ENCODE measurements at places on chromosomes 7 and 10.

DNA sequence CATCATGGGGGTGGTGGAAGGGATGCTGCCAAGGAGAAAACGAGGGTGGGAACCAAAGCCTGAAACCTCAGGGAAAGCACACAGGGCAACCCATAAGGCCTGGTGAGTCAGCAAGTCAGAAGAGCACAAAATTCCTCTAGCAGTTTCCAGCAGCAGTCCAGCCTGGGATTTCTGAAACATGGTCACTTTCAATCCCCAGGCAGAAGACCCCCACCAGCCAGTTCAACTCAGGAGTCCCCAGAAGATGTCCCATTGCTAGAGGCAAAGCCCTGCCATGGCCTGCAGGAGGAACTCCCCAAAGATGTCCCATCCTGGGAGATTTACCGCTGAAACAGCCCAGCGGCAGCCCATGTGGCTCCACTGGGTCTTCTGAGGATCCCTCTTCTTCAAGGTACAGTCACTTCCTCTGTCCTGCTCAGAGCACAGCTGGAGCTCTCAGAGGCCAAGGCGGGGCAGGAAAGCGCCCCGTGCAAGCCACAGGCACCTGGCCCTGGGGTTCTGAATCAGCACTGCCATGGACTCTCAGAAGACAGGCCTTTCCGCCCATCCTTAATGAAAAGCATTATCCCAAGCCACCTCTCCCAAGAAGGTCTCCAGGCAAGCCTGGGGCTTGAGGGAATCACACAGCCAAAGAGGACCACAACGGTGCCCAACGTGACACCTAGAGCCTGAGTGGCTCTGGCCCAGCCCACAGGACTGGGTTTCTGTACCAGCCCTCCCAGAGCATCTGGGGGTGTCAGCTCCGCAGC, 196.9 kb downstream of the GRID1 start:
- no peak for DNase-seq

DNA sequence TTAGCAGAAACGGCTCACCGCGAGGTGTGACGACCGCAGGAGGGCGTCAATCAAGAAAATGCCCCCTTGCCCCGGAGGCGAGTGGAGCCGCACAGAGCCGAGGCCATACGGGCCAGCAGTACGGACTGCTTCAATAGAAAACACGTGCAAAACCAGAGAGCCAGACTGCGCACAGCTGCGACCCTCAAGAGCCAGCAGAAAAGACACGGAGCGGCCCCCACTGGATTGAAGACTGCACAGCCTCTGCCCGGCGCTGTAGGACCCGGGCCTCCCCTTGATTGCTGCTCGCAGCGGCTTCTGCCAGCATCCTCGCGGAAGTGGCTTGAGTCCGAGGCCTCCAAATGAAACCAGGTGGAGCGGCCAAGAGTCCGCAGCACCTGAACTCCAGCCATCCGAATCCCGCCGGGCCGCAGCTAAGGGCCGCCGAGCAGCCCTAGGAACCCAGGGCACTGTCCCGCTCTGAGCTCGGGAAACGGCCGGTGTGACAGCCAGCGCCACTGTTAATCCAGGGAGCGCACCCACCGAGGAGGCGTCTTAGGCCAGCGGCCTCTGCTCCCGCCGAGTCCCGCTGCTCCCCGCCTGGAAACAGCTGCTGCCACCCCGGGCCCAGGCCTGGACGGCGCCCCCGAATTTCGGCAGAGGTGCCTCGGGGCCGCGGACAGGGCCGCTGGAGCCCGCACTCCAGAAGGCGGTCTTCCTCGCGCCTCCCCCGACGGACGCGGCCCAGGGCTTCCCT, 660 bp upstream of the HHEX start:
- DNase-seq: no peak

DNA sequence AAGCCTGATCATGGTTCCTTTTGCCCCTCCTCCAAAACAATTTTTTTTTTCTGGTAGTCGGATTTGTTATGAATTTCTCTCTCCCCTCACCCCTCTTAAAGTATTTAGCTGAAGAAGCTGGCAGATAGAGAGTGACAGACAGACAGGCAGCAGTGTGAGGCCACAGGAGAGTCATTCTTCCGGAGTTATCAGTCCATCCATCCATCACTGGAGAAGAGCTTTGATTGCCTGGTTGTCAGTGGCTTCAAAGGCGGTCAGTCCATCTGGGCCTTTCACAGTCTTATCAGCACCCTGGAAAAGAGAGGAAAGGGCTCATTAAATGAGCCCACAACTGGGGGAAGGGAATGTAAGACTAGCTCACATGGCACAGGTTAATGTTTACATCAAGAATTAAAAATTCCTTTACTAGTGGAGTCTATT, 47.4 kb downstream of the MTPN start:
- no peak for DNase-seq

GRCh38 chr10:35626971-35627507, 15.1 kb downstream of the FZD8 start:
- no peak for DNase-seq

DNA sequence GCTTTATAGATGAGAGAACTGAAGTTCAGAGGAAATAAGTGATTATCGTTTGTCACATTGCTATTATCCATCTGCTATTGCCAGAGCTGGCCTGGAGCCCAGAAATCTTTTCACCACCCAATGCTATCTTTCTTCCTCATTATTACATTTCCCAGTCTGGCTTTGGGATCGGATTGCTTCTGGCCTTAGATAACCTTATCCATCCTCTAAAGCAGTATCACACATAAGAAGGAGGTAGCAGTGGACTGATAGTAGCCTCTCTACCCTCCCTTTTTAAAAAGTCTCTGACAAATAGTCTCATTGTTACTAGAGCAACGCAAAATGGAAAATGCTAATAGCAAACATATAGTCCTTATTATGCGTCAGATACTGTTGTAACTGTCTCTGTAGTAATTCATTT, 1.3 kb upstream of the CLDN12 start:
- no peak for DNase-seq

DNA sequence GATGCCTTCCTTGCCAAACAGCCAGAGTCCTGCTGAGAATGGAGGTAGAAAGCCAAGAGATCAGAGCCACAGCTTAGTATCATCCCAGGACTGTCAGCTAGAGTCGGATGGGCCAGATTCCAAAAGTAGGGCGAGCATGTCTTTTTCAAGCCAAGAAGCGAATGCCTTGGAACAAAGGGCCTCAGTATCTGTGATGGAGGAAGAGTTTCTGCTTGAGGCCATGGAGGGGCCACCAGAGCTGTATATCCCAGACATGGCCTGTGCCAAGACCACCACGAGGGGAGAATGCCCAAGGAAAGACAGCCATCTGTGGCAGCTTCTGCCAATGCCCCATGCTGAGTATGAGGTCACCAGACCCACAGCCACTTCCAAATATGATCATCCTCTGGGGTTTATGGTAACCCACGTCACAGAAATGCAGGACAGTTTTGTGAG, 44.3 kb upstream of the PPP1R17 start:
- DNase-seq: no peak

DNA sequence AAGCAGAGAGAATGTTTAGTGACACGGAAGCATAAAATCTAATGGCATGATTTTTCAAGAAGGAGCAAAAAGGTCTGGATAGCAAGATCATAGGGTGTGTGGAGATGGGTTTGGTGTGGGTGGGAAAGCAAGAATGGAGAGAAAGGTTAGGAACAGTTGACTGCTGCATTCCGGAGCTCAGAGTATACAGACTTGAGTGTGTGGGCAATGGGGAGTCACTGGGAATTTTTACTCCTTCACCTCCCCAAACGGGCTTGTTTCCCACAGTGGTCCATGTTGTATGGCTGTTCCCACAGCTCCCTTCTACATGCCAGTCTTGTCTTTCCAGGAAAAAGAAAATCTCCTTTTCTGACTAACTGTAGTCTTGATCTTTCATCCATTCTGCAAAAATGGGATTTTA, 122.1 kb downstream of the CDK6 start:
- no peak for DNase-seq

GRCh38 chr10:91210435-91210834, 10.0 kb upstream of the PCGF5 start:
- DNase-seq: no peak

DNA sequence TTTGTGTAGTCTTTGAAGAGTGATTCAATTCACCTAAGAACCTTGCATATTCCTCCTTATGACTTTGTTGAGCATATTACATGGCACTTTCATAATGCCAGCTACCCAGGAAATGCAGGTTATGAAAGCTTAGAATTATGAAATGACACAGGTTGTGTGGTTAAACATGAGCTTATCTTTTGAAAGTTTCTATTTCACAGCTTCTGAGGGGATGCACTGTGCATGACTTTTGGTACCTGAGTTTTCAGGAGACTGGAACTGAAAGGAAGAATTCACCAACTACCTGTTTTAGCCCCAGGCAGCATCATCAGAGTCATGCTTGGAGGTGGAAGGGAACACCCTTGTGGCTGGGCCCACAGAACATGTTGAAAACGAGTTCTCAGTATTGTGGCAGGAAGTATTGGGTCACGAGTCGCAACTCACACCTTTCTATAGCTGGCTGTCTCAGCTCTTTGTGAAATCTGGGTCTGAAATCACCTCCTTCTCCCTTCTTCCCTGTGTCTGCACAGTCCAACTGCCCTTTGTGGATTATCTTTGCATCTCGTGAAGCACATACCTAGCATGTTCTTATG, 228.2 kb downstream of the PTEN start:
- no peak for DNase-seq

DNA sequence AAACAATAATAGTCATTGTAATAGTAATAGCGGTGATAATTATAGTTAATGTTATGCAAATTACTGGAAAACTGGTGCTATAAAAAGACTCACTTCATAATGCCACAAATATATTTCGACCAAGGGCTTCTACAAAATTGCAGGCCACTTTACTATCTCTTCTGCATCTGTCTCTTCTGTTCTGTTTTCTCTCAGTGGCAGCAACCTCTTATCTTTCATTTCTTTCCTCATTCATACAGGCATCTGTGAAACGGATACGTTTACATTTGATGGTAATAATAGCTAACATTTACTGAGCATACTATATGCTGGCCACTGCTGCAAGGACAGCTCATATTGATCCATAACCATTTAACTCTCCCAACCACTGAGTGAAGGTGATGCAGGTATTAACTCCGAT, 537.4 kb upstream of the PFKP start:
- DNase-seq: no peak

- no peak for DNase-seq
Measured at GRCh38 chr10:22345301-22346095, at the start of gene SPAG6. Gene SPAG6, plus strand, starts transcription at chr10:22345496. Its CDS starts 116 bp downstream, at chr10:22345612.

DNA sequence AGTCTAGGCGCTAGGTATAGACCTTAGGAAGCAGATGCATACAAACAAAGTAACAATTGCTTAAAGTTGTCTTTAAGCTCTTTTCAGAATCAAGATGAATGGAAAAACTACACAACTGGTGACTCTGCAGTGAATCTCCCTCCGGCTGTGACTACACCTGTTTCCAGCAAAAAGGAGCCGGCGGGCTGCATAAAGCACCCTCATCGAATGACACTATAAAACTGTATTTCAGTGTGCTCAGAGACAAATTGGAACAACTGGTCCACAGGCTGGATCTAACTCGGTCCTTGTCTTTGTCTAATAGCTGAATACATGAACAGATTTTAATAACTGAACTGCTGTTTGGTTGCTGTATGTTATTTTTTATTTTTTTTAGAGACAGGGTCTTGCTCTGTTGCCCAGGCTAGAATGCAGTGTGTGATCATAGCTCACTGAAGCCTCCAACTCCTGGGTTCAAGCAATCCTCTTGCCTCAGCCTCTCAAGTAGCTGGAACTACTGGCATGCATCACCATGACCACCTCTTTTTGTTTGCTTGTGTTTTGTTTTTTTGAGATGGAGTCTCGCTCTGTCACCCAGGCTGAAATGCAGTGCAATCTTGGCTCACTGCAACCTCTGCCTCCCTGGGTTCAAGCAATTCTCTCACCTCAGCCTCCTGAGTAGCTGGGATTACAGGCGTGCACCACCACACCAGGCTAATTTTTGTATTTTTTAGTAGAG, 64.2 kb upstream of the SVIL start:
- DNase-seq: no peak

- no peak for DNase-seq
Measured at GRCh38 chr7:9711259-9711918, 1262.3 kb upstream of the PHF14 start.

GRCh38 chr7:43643846-43644245, 60.9 kb downstream of the STK17A start:
- DNase-seq: no peak
